Kidney (tissue), 22 donors: ENCODE measurements at places on chromosomes 13 and 19. TPM values are rescaled to one million over a fixed set of nuclear protein-coding genes. Genes with fewer than 3 reads are reported as not detected.
A peak's percentile ranks its signal among the peaks of the same experiment; 100 is the strongest.

- no peak for DNase-seq
These were observed 298.8 kb downstream of the LMO7 start for GRCh38 chr13:75934889-75935288.

DNA sequence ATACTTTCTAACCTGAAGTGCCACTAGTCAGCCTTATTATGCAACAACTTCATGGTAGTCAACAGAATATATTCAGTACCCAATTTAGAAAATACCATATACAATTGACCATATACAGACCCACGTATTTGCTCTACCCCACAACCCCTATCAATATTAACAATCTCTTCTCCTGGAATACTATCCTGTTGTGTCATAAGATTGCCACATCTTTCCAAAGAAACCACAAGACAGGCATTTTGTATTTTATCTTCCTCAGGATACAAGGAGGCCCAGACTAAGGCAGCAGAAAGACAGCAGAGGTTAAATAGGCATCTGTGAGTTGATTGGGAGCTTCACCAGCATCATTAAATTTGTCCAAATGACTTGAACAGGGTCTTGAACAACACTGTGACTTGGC lies 4.5 kb downstream of the SPART start:
- DNase-seq, result no peak

- DNase-seq, result no peak
These were observed 3.3 kb downstream of the BAX start for GRCh38 chr19:48958006-48958405.

- DNase-seq, result no peak
These were observed 306.6 kb downstream of the ATP8A2 start for GRCh38 chr13:25678398-25678797.

The TLE6 gene
- polyA plus RNA-seq, result 5.2 TPM

The ZNF677 gene
- 6.5 TPM for polyA plus RNA-seq

DNA sequence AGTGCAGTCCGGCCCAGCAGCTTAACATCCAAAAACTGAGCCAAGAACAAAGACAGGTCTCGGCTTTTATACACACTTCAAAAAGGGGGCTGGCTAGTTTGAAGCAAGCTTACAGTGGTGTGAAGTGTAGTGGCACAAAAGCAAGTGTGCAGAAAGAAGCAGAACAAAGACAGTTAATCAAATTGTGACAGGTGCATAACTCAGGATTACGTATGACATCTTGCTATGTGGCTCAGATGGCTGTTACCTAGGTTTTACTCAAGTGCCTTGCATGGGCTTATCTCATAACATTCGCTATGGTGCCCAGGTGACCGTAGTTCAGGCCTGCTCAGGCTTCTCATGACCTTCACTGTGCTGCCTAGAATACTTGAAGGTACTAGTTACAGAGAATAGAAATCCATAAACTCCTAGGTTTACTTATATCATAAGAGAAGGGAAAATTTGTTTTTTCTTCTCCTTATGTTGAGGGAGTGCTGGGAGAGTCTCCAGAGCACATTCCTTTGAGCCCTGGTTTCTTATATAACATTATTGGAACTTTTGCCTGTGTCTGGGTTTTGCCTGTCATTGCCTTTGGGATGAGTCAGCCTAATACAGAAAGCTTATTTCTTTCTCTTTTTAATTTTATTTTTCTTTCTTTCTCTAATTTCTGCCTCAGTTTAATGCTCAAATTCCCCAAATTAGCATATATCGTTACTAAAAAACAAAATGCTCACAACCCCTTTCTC lies 1629.1 kb upstream of the PCDH20 start:
- DNase-seq, result no peak

DNA sequence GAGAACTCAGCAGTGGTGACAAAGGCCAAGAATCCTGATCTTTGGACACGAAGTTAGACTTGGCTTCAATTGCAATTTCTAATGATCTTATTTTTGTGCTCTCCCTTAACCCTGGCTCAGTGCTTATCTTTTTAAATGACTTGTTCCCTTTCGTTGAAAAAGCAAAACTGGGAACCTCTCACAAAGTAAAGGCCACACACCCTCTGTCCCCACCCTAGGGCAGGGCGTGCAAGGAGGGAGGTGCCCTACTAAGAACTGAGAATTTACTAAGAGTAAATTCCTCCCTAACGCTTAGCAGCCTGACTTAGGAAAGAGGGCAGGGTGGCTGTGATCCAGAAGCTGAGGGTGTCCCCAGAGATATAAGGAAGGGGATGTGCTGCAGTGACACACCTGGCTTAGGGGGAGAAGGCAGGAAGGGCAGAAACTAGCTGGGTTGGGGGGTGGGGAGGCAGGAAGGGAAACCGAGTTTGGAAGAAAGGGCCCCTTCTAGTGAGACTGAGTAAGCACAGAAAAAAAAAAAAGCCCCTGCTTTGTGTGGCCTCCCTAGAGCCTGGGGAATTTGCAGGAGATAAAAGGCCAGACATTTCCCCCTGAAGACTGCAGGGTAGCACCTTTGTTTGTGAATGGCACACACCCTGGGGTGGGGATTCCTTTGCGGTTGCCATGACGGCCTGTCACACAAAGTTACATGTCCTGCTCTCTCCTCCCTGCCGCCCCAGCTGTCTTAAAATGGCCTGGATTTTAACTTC lies 435.1 kb downstream of the EFNB2 start:
- no peak for DNase-seq

The TMIGD2 gene
- not detected for polyA plus RNA-seq

- DNase-seq, result no peak
These were observed 23.1 kb downstream of the GAS6 start for GRCh38 chr13:113840541-113841352.

DNA sequence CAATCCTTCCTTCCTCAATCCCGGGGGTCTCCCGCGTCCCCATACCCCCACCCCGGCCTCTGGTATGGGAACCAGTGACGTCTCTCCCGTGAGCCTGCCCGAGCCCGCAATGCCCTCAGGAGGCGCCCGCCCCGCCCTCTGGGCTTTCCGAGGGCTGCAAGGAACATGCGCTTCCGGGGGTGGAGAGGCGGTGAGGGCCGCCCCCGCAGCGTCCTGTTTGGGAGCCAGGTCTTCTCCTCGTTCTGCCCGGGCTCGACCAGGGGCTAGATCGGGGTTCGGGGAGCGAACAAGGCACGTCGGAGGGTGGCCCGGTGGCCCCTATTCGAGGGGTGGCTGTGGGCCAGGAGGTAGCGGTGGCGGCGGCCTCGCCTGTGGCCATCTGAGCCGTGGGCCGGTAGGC lies 6.6 kb upstream of the TEX101 start:
- no peak for DNase-seq

GRCh38 chr19:44722131-44723121 lies 23.5 kb downstream of the CEACAM16 start:
- no peak for DNase-seq

DNA sequence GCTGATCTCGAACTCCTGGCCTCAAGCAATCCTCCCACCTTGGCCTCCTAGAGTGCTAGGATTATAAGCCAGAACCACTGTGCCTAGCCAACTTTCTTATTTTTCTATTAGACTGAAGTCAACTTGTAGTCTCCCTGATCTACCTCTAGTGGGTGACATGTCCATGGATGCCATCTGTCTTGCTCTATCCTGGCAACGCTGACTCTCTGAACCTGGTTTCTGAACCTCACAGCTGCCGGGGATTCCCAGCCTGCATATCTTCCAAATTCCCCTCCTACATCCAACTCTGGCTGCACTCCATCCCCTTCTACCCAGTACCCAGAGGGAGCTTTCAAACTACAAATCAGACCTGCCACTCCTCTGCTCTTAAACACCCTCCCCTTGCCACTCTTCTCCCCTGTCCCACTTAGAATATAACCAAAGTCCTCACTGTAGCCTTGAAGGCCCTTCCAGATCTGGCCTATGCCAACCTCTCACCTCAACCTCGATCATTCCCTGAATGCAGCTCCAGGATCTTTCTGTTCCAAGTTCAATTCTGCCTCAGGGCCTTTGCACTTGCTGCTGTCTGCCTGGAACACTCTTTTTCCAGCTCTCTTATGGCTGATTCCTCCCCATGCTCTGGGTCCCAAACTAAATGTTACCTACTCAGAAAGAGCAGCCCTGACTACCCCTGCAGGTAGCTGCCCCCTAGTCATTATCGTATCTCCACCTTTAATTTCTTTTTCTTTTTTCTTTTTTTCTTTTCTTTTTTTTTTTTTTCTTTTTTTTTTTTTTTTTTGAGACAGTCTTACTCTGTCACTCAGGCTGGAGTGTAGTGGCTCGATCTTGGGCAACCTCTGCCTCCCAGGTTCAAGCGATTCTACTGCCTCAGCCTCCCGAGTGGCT lies 2.2 kb downstream of the CLIP3 start:
- DNase-seq, result no peak

DNA sequence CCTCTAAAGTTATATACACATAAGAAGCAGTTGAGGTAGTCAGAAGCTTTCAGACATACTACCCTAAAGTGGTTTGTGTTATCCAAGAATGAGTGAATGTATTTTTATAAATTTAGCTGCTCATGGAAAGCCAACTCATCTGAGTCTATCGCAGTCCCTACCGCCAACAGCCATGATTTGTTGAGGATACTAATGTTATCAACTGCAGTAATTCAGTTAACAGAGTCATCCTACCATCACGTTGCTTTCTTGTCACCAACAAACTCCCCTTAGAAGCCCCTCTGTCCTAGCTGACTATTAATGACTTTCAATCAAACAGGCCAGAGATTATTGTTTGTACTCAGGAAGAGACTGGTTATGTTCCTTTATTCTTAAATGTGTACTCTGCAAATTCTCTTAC lies 169.9 kb downstream of the DCT start:
- DNase-seq, result no peak

The CDADC1 gene
- polyA plus RNA-seq, result 12.2 TPM

DNA sequence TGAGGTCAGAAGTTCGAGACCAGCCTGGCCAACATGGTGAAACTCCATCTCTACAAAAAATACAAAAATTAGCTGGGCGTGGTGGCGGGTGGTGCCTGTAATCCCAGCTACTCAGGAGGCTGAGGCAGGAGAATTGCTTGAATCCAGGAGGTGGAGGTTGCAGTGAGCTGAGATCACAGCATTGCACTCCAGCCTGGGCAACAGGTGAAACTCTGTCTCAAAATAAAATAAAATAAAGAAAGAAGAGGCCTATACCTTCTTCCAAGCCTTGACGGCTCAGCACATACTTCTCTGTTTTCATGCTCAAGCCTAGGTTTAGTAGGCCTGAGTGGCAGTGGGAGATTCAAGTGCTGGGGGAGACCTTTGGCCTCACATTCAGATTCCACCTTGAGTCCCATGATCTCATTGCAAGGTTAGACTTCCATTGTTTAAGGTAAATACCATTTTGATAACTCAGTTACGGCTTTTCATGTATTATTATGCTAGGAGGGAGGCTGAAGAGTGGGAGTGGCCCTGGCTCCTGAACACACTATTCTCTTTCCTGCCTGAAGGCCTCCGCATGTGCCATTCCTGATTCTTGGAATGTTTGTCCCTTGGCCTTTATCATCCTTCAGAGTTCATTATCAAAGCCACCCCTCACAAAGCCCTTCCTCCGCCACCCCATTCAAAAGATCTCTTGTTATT lies 1.6 kb upstream of the SPINT2 start:
- no peak for DNase-seq

DNA sequence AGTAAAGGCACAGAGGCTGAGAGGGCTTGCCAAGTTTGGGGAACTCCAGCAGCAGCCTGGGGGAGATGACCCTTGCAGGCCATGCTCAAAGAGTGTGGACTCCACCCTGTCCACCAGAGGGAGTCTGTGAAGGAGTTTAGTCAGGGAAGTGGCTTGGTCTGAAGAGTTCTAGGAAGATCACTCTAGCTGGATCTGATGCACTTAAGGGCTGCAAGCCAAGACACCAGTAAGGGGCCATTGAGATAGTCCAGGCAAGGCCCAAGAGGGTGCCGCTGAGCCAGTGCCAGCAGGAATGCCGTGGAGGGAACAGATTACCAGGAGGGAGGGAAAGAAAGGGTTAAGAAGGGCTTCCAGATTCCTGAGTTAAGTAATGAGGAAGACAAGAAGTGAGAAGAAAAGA lies 68.7 kb downstream of the ZAR1L start:
- DNase-seq, result peak; percentile 49

- no peak for DNase-seq
These were observed 505 bp upstream of the SHKBP1 start for GRCh38 chr19:40576151-40576584.

DNA sequence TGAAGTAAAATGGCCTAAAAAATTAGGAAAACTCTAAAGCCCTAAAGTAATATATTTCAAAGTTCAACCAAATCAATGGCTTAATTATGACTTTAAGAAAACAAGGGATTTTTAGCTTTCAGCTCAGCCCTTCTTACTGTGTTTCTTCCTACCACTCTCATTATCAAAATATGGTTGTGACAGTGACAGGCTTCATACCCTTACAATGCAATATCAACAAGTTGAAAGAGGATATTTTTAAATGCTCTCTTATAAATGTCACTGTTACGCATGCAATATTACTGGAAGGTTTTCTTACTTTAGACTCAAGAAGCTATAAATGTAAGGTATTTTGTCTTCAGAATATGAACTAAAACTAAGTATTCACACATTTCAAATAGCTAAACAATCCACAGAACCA lies 1225.7 kb upstream of the MIR17HG start:
- no peak for DNase-seq

GRCh38 chr19:51387924-51388389 lies at the start of gene LIM2:
Gene LIM2, minus strand, starts transcription at chr19:51387974. Its CDS starts 531 bp downstream, at chr19:51387443.
- DNase-seq, result peak; percentile 85
